ENCODE measurements at places on chromosomes 7 and 10.
A peak's percentile ranks its signal among the peaks of the same experiment; 100 is the strongest.

DNA sequence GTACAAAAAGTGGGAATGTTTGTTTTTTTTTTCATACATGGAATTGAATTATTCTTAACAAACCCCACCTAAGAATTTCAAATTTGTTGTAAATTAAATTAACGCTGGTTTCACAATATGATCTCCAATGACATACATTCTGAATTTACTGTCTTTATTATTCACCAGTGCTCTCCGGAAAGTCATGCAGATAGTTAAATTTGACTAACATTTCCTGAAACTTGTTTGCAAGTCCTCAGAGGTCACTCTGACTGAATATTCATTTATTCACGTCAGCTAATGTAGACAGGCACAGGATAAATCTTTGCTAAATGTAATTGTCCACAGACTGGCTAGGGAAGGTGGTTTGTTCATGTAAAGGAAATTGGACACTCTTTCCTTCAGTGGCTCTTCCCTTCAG, 730.4 kb downstream of the PHTF2 start:
- DNase-seq: no peak
- H3K4me1 ChIP-seq: no peaks in the 10 kb centered on the region
- H3K4me3 ChIP-seq: no peak overlapping the region
- H3K27me3 ChIP-seq: no peaks in the 10 kb centered on the region
- no peaks in the 10 kb centered on the region for H3K36me3 ChIP-seq
- no peak overlapping the region for H3K27ac ChIP-seq

DNA sequence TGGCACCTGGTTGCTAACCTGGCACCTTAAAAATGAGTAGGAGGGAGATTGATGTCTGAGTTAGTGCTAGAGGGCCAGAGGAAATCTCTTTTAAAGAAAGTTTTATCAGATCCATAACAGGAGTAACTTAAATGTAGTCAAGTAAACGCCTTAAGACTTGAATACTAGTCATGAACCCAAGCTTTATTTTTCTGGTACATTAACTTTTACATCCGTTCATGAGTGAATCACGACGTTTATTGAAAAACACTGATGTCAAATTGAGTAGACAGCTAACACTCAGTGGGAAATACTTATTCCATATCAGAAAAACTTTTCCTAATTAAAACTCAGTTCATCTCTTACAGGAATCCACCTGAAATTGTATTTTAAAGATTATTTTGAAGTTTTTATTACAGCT, 6.9 kb upstream of the LAMB1 start:
- H3K4me1 ChIP-seq: no peaks in the 10 kb centered on the region
- H3K36me3 ChIP-seq: no peaks in the 10 kb centered on the region
- DNase-seq: no peak

DNA sequence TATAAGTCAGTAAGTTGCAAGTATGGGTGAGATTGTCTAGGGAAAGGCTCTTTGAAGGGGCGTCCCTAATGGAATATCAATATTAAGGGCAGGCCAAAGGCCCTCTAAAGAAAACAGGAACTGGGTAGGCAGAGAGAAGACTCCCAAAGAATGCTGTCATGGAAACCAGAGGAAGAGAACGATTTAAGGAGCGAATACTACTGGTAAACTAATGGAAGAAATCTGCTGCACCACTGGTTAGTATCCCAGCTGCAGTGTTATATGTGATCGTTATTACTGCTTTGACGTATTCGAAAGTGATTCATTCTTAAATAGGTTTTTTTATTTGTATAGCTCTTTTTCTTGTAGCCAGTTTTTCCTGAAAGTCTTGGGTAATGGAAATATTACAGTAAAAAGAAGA, 1.3 kb downstream of the CASP2 start:
- DNase-seq: no peak
- H3K36me3 ChIP-seq: peaks cover 50% of the 10 kb centered on the region
- H3K4me3 ChIP-seq: peak overlapping the region; percentile 98
- H3K27ac ChIP-seq: peak overlapping the region; percentile 96
- no peaks in the 10 kb centered on the region for H3K27me3 ChIP-seq
- H3K4me1 ChIP-seq: peaks cover 57% of the 10 kb centered on the region

DNA sequence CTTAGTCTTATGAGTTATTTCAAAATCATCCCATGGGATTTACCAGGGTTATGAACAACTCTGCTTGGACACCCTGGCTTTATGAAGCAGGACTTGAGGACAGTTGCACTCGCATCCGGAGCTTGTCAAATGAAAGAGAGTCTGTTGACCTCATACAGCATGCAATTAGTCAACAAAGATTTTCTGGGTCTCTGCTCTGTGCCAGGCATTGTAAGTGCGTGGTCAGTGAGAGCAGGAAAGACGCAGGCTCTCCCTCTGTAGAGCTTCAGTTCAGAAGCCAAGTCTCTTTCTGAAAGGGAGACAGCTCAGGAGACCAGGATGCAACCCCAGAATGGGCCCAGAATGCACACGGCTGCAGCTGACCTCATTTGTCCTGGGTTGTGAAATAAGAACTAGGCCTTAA, 45.5 kb upstream of the DMBT1 start:
- H3K4me3 ChIP-seq: no peak overlapping the region
- no peak for DNase-seq
- H3K36me3 ChIP-seq: no peaks in the 10 kb centered on the region

DNA sequence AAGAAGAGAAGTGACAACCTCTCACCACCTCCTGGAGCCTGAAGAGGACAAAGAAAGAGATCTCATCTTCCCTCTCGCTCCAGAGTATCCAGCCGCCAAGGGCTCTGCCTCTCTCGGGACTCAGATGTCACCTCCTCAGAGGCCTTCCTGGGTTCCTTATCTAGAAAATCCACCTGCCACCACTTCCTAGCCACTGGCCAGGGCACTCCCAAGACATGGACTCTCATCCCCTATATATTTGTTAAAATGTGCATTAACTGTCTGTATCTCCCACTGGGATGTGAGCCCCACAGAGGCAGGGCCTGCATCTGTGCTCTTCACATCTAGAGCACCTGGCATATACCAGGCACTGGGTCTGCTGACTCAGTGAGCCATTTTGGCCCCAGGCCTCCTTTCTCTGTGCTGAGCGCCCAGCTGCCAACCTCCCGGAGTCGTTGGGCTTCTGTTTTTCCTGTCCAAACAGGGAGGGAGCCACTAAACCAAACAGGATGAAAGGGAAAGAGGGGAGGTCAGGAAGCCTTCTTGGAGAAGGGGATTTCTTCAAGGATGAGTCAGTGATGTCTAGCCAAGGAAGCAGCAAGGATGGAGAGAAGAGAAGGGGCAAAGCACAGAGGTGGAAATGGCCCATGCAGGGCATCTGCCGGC, 58.9 kb downstream of the KCNMA1 start:
- no peaks in the 10 kb centered on the region for H3K27me3 ChIP-seq
- H3K36me3 ChIP-seq: no peaks in the 10 kb centered on the region
- H3K27ac ChIP-seq: no peak overlapping the region

Data from activated naive CD8-positive, alpha-beta T cell treated with anti-CD3 and anti-CD28 coated beads, Interleukin-2, amount 50 U/mL, for 24 hours (primary cell).